SW480 (cell line): ENCODE measurements at places on chromosomes 7 and 10.

DNA sequence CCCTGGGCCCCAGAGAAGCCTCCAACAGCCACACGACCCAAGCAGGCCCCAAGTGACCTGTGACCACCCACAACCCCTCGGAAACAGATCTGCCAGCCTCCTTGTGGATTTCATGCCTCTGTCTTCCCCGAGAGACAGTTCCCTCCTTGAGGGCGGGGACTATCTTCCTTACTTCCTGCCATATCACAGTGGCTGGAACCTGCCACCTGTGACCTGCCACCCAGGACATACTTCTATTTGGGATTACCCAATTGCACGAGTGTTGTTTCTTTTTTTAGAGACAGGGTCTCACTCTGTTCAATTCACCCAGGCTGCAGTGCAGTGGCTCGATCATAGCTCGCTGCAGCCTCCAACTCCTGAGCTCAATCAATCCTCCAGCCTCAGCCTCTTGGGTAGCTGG lies 25.9 kb downstream of the TNRC18 start:
- no peak for DNase-seq

DNA sequence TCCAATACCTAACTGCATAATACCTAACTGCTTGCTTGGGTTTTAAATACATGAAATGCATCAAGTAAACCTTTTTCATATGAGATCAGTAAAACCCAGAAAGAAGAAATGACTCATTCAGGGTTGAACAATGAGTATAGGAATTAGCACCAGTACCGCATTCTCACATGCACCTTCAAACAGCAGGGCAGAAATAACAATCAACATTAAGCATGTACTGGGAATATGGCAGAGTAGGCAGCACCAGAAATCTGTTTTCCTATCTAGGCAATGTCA lies 850.3 kb upstream of the SORCS1 start:
- no peak for DNase-seq

- no peak for DNase-seq
These were observed 36.4 kb downstream of the VCL start for GRCh38 chr10:74034301-74034700.

DNA sequence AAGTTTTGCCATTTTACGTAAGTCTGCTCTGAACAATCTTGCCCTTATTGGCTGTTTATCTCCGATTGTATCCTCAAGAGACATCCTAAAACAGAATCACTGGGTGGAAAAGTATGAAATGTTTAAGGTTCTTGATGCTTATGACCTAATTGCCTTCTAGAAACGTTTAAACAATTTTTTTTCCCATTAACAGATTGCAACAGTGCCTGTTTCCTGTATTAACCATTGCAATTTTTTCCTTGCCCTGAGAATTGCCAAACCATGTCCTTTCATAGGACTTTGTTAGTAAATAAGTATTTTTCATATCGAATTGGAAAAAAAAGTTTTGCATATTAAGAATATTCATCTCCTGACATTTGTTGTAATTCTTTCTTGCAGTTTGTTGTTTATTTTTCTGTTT lies 639.8 kb downstream of the INHBA start:
- no peak for DNase-seq

DNA sequence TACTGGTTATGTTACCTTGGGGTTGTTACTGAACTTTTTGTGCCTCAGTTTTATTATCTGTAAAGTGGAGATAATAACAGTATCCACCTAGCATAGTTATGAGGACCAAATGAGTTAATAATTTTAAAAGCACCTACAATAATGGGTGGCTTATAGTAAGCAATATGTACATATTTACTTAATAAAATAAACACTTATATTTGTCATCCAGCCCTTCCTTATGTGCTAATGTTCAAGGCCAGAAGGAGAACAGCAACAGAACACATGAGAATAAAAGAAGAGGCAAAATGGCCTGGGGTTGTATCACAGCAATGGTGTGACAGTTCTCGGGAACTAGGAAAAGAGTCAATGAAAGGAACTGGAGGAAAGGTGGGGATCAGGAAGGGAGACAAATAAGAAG lies 255.4 kb upstream of the LRGUK start:
- DNase-seq: no peak

- DNase-seq: no peak
These were observed 134.8 kb upstream of the KLF6 start for GRCh38 chr10:3919709-3920308.

- no peak for DNase-seq
These were observed 484 bp downstream of the ZNF438 start for GRCh38 chr10:31031205-31031557.

DNA sequence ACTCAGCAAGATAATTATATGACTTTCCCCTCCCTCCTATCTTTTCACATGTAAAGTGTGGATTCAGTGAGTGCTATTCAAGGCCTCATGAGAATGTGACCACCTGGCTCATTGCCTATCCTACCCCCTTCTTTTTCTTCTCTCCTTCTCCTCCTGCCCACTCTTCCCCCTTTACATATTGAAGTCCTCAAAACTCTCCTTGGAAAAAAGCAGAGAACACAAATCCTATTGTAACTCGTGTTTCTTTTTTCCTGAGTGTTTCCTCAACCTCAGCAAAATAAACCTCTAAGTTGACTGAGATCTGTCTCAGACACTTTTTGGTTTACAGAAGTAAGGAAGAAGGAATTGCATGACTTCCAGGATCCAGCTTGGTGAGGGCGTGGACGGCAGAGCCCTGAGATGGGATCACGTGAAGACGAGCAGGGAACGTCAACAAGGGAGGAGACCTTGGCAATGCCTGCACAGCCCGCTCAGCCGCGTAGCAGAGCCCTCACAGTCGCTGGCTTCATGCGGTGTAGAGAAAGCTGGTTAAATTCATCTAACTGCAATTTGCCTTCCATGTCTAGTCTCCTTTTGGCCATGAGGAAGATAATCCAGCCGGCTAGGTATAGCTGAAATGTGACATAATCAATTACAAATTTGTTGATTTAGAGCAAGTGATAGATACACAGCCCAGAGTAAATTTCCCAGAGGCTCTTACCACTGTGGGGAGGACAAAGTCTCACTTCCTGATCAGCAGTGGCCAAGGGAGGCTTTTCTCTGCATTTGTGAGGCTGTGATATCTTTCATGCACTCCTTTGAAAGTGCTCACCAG lies 75.7 kb downstream of the LYZL2 start:
- DNase-seq: no peak

GRCh38 chr10:10418387-10418786 lies 599.3 kb upstream of the CELF2 start:
- no peak for DNase-seq

- DNase-seq: no peak
These were observed 2.4 kb downstream of the CH25H start for GRCh38 chr10:89204621-89205185.

- DNase-seq: no peak
These were observed 388.3 kb downstream of the KIF20B start for GRCh38 chr10:90089719-90090118.

DNA sequence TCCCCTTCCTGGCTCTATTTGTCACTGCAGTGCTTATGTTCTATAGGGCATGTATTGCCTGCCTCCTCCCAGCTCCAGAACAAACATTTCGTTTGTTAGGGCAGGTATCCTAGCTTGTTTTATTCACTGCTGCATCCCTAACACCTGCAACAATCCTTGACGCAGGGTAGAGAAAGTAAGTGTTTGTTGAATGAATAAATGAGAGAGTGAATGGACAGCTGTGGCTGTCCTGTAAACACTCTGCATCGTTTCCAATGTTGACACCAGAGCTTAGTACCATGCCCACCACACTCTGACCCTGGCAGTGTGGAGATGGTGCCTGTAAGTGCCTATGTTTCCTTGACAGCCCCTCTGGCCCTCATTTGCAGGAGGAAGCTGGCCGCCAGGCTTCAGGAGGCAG lies 21.0 kb downstream of the MYH16 start:
- no peak for DNase-seq
